ENCODE measurements at places on chromosomes 2 and 18.

DNA sequence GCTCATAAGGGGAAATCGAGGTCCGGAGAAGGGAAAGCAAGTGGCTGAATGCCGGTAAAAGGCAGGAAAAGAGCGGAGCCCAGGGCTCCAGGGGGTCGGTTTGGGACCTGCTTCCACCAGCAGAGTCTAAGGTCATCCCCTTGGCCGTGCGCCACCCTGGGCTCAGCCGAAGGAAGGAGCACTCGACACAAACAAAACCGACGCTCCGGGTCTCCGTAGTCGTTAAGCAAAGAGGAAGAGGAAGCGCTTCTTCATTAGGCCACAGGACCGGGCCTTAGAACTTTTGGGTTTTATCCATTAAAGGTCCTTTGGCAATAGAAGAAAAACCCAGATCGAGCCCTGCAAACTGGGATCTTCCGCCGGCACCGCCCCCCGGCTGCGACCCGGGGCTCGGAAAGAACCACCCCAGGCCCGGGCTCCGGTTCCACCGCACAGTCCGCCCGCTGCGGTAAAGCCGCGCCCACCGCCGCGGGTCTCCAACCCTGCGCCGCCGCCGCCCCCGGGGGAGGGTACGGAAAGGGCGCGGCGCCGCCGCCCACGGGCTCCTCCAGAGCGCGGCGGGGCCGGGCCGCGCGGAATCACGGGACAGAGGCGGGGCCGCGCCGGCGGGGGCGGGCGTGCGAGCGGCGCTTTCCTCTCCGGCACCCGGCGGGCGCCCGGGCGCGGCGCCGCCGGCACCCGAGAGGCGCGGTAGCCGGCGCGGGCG lies at the start of gene TTL:
TTL (plus strand) TSS at position 629 of the 706 bp plus-strand sequence. CDS start 189 bp downstream, outside the sequence.
- peak; percentile 72 for DNase-seq

- DNase-seq = peak; percentile 71
Measured at GRCh38 chr2:223837287-223838061, at the start of gene AP1S3. TSS of gene AP1S3 (minus strand) at chr2:223837582. CDS start at chr2:223837450, 132 bp downstream.

GRCh38 chr2:96531872-96532505 lies 4.6 kb upstream of the ARID5A start:
- DNase-seq = peak; percentile 98

GRCh38 chr2:236971131-236971821 lies 114.4 kb upstream of the COPS8 start:
- no peak for DNase-seq

DNA sequence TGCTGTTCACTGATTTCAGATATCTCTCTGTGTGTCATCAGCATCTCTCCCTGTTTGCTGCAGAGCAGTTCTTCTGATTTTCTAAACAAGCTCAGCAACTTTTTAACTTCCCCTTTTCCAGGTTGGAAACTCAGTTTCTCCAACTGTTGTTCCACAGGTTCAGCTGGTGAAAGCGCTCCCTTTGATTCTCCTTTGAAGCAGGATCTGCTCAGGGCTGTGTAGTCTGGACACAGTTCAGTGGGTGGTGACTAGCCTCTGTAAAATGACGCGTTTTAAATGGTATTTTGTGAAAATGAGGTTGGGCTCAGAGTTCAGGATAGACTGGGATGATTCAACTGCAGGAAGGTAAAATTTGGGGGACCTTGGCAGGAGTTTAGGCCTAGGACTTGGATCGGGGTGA lies 106.3 kb downstream of the TRIM43 start:
- DNase-seq = peak; percentile 11

GRCh38 chr2:23826040-23826439 lies 100.9 kb downstream of the ATAD2B start:
- no peak for DNase-seq

DNA sequence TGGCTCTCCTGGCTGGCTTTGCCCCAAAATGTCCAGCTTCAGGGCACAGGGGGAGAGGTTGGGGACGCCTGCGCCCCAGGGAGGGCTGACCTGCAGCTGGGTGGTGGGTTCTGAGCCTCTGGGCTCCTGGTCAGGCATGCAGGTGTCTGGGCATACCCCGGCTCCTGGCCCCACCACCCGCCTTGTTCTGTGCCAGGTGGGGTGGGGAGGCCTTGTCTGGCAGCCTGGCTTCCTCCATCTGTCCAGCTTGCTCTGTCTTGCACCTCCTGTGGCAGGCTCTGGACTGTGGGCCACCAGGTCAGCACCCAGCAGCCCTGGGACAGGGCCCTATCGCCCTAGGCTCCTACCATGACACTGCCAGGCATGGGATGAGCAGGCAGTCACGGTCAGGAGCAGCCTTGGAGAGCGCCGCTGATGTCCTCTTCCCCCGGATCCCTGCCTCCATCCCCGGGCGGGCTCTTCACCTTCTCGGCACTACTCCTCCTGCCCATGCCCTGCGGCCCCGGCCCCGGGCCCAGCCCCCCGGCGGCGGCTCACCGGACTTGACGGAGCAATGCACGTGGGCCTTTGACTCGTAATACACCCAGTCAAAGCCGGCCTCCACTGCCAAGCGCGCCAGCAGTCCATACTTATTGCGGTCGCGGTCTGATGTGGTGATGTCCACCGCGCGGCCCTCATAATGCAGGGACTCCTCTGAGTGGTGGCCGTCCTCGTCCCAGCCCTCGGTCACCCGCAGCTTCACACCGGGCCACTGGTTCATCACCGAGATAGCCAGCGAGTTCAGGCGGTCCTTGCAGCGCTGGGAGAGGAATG lies 3.6 kb downstream of the IHH start:
- no peak for DNase-seq

DNA sequence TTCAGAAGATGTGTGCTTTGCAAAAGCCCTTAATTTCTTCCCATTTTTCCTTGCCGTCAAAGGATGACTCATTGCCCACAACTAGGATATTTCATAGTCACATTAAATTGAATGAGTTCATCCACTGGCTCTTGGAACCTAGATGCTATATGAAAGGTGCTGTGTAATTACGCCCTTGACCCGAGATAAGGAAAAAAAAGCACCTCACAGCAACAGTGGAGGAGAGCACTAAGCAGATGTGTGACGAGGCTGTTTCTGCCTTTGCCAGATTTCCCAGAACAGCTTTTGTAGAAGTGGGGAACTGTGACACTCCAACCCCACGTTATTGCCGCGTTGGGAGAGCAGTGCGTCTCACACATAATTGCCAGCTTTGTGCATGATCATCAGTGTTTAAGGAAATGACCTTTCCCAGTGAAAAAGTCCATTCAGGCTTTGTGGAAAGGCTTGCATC lies 33.3 kb upstream of the TMEM87B start:
- no peak for DNase-seq

- DNase-seq = peak; percentile 47
Measured at GRCh38 chr2:236665101-236665500, 95.5 kb downstream of the ACKR3 start.

DNA sequence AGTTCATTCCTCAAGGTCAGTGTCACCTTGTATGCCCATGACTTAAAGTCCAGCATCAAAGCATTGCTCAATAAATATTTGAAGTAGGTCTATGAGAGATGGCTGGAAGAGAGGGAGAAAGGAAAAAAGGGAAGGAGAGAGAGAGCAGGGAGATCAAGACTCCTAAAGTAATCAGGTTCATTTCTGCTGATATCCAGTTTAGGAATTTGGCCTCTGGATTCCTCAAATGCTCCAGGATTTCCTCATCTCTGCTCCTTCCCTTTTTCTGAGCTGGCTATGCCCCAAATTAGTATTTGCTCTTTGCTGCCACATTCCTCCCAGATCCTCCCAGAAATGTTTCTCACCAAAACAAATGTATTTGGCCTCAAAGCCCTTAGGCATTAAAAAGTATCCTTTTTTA lies 739.4 kb upstream of the CHAC2 start:
- no peak for DNase-seq

- DNase-seq = no peak
Measured at GRCh38 chr2:18903750-18904149, 314.4 kb upstream of the NT5C1B start.

DNA sequence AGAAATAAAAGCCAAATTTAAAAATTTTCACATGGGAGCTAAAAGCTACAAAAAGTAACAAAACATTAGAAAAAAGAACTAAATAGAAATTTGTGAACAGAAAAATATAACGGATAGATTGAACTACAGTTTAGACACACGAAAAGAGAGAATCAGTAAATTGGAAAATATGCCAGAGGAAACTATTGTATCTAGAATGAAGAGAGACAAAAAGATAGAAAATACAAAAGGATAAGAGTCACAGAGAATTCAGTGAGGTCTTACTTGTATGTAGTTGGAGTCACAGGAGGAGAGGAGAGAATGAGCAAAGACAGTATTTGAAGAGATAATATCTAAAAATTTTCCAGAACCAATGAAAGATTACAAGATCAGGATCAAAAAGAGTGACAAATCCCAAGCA lies 11.3 kb upstream of the MCFD2 start:
- DNase-seq = no peak

DNA sequence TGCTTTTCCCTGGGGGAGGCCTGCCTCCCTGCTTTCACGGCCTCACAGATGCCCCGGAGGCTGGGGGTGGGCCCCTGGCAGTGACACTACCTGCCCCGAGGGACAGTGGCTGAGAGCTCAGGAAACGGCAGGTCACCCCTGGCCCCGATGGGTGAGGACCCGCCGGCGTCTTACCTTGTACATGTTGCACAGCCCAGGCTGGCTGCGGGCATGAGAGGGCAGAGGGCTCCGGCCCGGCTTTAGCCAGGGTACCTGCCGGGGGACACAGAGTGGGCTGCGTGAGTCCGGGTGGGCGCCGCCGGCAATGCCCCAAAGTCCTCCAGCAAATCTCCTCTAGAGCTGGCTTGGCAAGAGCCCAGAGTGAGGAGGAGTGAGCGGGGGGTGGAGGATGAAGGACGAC lies 122.9 kb downstream of the MBP start:
- DNase-seq = no peak

- DNase-seq = no peak
Measured at GRCh38 chr18:11066038-11066437, 83.3 kb downstream of the PIEZO2 start.

GRCh38 chr18:55236150-55236931 lies 277.1 kb upstream of the CCDC68 start:
- DNase-seq = no peak

DNA sequence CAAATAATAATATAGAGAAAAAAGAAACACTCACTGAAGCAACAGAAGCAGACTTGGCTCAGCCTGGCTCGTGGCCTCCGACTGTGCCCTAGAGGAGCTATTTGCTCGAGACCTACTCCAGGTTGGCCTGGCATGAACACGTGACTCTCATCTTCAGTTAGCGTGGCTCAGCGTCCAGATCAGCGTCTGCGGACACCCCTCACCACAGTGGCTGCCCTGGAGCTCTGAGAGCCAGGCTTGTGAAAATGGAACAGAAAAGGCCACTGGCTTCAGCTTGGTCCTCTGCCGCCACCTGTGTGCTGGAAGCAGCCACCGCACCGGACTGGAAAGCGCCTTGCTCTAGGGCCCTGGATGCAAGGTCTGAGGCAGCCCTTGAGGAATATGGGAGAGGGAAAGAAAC lies 1184.0 kb upstream of the GYPC start:
- DNase-seq = peak; percentile 15

- no peak for DNase-seq
Measured at GRCh38 chr18:76866666-76867065, 44.3 kb downstream of the ZNF236 start.

- DNase-seq = no peak
Measured at GRCh38 chr2:208311321-208311720, 45.3 kb downstream of the PIKFYVE start.

DNA sequence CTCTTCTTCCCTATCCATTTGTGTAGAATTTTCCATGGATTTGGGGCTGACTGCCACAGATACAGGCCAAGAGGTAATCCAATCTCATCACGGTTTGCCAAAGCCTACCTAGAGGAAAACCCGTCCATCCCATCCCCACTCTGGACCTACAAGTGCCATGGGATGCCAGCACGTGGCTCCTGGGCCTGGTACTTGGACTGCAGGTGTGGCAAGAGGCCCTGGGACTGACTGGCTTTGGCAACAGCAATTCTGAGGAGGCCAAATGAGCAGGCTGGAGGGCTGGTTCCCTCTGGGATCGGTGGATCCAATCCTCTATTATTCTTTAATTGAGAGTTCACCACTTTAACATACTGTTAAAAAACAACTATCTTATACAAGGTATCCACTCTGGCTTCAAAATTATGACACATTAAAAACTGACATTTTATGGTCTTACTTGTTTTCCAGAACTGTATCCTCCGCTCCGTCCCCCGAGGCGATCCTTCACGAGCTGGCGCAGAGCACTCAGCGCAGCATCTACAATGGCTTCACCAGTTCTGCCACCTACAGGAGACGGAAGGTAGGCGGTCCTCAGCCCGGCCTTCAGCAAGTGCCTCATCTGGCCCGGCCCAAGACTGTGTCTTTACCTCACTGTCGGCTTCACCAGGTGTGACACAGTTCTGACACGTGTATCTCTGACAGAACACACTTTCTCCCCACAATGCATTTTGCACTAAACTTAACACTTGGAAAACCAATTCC lies 19.8 kb downstream of the PDIA6 start:
- DNase-seq = peak; percentile 76

DNA sequence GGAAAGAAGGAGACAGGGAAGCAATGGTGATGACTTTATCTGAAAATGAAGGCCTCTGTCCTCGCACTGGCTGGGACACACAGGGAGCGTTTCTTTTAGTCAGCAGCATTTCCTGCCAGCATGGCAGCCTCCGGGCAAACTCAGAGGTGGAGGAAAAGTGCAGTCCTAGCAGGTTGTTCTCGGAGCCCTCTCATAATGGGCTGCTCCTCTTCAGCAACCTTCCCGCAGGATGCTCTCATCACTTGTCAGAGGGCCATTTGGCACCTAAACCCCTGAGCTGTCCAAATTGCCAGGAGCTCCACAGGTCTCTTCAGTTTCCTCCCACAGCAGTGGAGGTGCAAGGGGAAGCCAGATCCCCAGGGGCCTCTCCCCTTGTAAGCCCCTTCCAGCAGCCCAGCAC lies 6.2 kb downstream of the STK39 start:
- no peak for DNase-seq

DNA sequence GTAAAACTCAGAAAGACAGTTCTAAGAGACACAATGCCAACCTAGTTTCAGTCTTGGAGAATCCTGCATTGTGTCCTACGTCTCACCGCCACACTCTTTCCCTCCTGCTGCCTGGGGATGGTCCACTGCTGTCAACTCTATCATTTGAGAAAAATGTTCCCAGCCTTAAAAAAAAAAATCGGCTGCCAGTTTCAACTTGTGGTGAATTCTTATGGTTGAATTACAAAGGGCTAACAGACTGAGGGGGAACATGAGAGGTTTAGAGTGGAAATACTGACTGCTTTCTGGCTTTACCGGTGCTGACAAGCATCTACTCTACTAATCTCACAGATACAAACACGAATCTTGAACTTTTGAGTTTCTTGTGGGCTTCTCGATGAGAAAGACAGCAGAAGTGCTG lies 74.0 kb downstream of the NAB1 start:
- DNase-seq = no peak

GRCh38 chr18:79680100-79680879 lies 687 bp downstream of the CTDP1 start:
- peak; percentile 65 for DNase-seq

GRCh38 chr2:224309176-224309575 lies 92.7 kb downstream of the FAM124B start:
- no peak for DNase-seq

- no peak for DNase-seq
Measured at GRCh38 chr18:5106730-5107129, 90.3 kb downstream of the AKAIN1 start.

GRCh38 chr2:113910967-113911678 lies 21.2 kb downstream of the ACTR3 start:
- no peak for DNase-seq

Measured in trophoblast cell (in vitro differentiated cells and primary cell).